ENCODE measurements at places on chromosomes 5 and 9.

DNA sequence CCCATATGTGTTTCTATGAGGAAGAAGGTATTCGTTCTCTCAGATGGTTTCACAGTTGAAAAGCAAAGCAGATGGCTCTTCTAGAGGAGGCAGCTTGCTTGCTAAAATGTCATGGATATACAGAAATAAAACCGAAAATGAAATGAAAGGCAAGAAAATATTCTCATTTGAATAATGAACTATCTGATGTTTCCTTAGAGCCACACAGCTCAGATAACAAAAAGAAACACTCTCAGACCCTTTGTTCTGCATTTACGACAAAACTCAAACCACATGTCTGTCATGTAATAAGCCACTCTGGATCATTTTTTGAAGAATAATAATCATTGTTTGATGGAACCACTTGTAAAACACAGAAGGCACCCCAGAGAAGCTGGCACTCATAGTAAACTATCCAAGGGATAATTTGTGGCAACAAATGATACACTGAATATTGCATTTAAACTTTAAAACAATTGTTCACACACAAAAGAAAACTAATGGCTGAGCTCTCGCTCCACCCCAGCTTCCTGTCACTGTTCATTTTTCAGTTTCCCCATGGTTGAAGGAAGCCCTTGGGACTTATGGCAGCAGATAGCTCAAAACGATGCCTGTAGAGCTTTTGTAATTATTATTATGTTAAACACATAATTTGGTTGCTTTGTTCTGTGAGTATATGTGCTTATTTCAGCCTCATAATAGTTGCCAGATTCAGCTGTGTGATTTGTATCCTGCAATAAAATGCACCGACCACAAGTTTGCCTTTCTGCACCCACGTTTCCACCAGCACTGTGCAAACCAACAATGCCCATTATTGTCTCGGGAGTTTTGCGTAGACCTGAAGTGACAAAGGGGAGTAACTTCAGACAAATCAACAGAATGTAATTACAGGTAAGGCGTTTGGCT, 256.0 kb downstream of the TMEM167A start:
- peak; percentile 58 for DNase-seq

DNA sequence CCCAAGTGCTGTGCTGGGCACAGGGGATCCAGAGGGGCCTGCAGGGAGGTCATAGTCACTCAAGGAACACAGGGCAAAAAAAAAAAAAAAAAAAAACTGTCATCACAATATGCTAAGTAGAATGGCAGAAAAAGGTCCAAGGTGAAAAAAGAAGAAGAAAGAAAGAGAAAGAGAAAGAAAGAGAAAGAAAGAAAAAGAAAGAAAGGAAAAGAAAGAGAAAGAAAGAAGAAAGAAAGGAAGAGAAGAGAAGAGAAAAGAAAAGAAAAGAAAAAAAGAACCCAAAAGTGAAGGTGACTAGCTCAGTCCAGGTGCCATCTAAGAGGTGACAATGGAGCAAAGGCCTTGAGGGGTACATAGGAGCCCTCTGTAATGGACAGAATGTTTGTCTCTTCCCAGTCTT, 73.9 kb downstream of the PDE6A start:
- no peak for DNase-seq

GRCh38 chr9:86842573-86842972, 104.7 kb downstream of the GAS1 start:
- no peak for DNase-seq

DNA sequence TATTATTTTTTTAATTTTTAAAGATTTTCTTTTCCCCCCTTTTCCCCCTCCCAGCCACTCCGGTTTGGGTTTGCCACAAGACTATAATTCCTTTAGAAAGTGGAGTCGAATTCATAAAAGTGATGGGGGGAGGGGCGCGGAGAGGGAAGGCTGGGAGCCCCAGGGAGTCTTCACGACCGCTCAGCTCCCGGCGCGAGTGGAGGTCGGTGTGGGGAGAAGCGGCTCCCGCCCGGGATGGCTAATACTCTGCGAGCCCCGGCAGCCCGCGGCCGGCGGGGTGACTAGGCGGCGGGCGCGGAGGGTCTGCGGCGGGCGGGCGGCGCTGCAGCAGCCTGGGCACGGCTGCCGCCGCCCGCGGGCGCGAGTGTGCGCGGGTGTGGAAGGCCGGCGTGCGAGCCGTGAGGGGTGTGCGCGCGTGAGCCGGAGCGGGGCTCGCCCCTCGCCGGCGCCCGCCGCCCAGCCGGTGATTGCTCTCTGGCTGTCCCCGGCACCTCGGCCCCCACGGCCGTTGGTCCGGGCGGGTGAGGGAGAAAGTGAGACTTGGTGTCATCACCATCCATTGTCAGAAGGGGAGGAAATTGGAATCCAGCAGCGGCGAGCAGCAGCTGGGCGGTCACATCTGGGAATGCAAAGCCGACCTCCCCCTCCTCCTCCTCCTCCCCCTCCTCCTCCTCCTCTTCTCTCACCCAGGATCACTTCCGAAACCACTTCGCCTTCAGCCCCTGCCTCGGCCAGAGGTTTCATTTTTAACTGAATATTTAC, at the start of gene PARP8:
TSS of gene PARP8 (plus strand) at position 377 of the 762 bp plus-strand sequence. CDS start 459 bp downstream, outside the sequence.
- DNase-seq: peak; percentile 74

GRCh38 chr9:106588626-106589025, 274.3 kb upstream of the ZNF462 start:
- DNase-seq: no peak

- no peak for DNase-seq
Measured at GRCh38 chr9:105306351-105307140, 62.1 kb downstream of the SLC44A1 start.

DNA sequence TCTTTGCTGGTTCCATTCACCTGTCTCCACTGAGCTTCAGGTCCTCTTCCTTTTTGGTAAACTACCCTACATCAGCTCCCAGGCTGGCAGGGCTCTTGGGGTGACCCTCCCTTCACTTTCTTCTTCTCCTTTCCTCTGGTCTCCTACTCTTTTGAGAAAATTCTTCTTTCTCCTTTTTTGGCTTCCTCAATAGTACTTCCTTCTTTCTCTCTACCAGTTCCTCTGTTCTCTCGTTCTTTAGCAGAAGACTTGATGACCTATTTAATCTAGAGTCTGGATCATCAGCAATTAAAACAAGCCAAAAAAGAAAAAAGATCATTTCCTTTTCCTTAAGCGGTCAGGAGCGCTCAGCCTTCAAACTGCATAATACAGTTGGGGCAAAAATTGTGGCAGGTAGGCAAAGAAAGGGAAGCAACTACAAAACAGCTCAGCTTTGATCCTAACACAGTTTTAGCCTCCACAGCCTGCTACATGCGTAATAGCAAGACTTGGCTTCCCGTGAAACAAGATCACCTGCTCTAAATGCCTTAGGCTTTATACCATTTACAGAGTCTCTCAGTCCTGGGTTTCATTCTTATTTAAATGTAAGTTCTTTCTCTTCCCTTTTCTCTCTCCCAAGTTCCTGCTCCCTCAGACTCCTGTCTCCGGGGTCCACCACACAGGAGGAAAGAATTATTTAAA, 14.0 kb upstream of the GSN start:
- no peak for DNase-seq

DNA sequence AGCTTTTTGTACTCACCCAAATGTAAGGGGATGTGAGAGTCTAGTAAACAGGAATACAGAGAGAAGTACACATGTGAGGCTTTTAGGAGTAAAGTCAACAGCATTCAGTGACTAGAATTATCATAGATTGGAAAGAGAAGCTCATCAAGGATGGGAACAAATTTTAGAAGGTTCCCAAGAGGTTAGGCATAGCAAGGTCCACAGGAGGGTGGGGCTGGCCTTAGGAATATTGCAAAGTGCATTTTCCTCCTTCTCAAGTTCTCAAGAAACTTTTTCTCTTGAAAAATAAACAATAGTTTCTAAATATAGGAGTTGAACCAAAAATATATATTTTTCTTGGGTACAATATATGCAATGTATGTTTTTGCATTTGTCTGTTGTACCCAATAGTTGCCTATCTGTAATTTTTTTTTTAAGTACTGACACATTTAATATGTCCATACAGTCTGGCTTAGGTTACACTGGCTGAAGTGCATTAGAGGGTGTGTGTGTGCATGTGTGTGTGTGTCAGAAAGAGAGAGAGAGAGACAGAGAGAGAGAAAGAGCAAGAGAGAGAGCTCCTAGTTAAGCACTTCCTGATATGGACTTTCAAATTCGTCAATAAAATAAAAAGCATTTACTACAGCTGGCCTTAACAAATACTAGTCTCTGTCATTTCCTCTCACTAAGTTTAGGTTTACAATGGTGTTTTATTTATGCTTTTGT, 62.2 kb downstream of the SNX18 start:
- no peak for DNase-seq

DNA sequence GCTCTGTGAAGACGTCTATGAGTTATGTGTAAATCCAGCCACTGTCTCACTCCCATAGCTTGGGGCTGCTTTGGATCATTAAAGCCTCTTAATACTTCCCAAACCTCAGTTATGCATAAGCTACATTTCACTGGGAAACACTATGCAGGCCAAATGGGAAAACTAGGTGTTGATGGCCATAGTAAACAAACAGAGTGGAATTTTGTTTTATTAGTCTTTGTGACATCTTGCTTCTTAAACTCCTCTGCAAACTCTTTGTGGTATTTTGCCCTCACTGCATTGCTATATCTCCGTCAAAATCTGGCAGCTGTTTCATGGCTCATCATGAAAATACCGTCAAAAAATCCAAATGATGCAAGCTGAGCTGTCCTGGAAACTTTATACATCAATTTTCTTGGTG, 167.2 kb upstream of the HMHB1 start:
- DNase-seq: no peak

DNA sequence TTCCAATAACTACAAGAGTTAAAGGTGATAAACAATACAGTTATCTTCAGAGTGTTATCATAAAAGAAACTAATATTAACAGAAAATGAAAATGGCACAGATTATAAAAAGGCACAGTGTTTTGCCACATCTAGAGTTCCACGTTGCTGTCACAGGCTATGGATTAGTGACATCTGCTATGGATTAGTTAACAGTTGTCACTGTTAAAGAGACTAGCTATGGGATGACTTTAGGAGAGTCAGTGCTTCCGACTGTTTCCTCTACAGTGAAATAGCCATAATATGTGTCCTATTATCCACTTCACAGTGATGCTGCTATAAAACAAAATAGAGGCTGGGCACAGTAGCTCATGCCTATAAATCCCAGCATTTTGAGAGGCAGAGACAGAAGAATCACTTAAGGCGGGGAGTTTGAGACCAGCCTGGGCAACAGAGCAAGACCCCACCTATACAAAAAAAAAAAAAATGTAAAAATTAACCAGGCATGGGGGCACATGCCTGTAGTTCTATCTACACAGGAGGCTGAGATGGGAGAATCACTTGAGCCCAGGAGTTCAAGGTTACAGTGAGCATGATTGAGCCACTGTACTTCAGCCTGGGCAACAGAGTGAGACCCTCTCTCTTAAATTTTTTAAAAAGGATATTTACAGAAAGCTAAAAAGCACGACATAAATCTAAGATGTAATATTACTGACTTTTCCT, 19.7 kb downstream of the MAPKAP1 start:
- no peak for DNase-seq

GRCh38 chr5:6436715-6437331, 11.8 kb upstream of the UBE2QL1 start:
- no peak for DNase-seq

GRCh38 chr5:162372256-162372655, 304.7 kb downstream of the GABRG2 start:
- DNase-seq: no peak

DNA sequence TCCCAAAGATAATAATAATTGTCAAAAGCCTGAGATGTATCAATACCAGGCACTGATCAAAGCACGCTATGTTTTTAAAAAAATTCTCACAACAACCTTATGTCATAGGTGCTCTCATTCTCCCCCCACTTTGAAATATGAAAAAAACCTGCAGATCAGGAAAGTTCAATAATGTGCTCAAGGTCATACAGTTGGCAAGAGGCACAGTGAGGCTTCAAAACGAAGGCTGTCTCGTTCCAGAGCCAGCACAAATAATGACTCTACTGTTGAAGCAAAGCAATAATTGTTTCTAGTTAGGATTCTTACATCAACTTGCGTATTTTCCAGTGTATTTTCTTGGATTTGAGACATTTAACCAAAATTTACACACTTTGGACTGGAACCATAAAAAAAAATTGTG, 88.3 kb downstream of the RAB3C start:
- no peak for DNase-seq

- no peak for DNase-seq
Measured at GRCh38 chr5:40972434-40972833, 63.1 kb downstream of the C7 start.

DNA sequence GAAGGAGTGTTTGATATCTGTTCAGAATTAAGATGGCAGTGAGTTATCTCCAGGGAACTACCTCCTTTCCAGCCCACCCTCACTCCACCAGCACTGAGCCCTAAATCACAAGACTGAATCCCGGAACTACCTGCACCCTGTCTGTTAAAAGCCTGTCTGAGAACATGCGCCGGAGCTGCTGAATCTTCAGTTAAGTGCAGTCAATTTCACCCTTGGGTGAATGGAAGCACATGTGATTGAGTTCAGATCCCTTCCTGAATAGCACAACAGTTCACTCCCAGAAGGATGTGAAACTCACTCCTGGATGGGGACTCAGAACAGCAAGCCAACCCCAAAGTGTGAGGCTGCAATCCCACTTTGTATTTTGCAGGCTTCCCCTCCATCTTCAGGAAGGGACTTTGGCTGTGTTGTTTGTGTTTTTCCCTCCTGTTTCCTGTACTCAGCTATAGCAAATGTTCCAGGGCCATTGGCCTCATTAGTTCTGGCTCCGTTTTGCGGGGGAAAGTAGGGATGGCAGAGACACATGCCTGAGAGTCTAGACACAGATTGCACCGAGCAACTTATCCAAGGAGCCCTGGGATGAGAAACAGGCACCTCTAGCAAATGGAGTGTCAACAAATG, 43.4 kb downstream of the DPYSL3 start:
- no peak for DNase-seq

- DNase-seq: no peak
Measured at GRCh38 chr9:136940526-136941230, 3.9 kb downstream of the FBXW5 start.

DNA sequence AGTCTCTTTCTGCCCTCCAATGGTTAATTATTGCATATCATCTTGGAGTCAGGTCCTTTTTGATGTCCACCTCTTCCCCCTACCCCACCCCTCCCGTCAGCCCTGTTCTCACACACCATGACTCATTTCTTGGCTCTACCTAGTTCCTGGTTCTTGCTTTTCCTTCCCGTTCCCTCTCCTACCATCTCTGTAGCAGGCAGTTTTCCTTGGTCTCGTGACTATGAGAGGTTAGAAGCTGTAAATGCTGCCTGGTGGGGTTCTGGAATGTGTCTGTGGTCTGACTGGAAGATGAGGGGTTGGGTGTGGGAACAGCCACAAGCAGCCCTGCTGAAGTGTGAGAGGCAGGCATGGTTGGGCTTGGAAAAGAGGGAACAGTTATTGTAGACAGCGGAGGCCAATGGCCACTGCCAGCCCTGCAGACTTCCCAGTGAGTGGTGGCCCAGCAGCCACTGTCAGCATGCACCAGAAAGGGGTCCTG, 18.2 kb downstream of the SLC22A5 start:
- no peak for DNase-seq

GRCh38 chr5:38527475-38527874, 29.0 kb downstream of the LIFR start:
- no peak for DNase-seq
